ENCODE measurements at places on chromosomes 1 and 21. TPM values are rescaled to one million over a fixed set of nuclear protein-coding genes. Genes with fewer than 3 reads are reported as not detected.

- H3K36me3 ChIP-seq: no peaks in the 10 kb centered on the region
- no peaks in the 10 kb centered on the region for H3K27me3 ChIP-seq
- H3K4me1 ChIP-seq: no peaks in the 10 kb centered on the region
- no peak overlapping the region for H3K4me3 ChIP-seq
- H3K27ac ChIP-seq: no peak overlapping the region
These were observed 235.8 kb upstream of the C1orf105 start for GRCh38 chr1:172184506-172185191.

DNA sequence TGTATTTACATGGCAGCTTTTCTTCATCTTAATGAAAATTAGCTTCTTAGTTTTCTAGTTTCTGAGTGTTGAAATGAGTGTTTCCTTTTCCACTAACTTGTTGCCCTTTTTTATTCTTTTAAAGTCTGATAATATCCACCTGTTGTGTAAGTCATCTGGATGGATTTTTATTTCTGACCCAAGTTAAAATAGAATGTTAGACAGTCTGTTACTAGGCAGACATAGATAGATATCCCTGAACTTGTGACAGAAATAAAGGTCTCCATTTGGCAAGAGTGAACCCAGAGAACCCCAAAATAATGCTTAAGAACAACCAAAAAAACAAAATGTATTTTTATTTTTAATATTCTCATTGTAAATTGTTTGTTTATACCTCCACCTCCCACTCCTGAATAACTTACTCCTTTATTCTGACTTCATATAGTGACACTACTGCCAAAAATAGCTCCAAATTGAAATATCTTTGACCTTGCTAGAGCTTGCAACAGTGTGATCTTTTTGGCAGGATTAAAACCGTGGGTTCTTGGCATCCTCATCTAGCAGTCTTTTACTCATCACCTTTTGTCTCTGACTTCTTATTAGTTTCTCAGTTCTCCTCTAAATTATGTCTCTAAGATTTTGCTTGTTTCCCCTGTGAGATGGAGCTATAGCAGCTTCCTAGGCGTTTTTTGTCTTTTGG is 26.9 kb upstream of the SH3D21 start:
- no peaks in the 10 kb centered on the region for H3K4me1 ChIP-seq
- H3K4me3 ChIP-seq: no peak overlapping the region
- DNase-seq: no peak
- H3K27ac ChIP-seq: no peak overlapping the region
- H3K36me3 ChIP-seq: peaks cover 4% of the 10 kb centered on the region

DNA sequence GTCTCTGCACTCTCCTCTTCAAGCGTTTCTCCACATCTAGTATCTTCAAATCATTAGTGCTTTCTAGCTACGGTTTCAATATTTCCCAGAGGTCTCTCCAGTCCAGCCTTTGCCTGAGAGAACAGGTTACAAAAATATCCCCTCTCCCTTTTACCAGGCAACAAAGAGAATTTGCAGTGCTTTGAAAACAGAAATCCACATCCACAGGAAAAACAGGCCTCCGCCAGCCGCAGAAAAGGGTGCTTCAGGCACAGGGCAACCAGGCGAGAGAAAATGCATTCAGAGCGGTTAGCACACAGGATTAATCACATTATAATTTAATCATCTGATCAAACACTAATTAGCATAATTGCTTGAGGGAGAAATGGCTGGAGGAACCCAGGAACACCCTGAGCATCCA is 13.8 kb downstream of the DSCAM start:
- no peak overlapping the region for H3K4me3 ChIP-seq
- no peak for DNase-seq
- no peak overlapping the region for H3K27ac ChIP-seq

- H3K4me3 ChIP-seq: peak overlapping the region; percentile 61
- peak overlapping the region; percentile 79 for H3K27ac ChIP-seq
- no peaks in the 10 kb centered on the region for H3K27me3 ChIP-seq
- peaks cover 47% of the 10 kb centered on the region for H3K4me1 ChIP-seq
These were observed 705 bp downstream of the UROD start for GRCh38 chr1:45012639-45013278.

DNA sequence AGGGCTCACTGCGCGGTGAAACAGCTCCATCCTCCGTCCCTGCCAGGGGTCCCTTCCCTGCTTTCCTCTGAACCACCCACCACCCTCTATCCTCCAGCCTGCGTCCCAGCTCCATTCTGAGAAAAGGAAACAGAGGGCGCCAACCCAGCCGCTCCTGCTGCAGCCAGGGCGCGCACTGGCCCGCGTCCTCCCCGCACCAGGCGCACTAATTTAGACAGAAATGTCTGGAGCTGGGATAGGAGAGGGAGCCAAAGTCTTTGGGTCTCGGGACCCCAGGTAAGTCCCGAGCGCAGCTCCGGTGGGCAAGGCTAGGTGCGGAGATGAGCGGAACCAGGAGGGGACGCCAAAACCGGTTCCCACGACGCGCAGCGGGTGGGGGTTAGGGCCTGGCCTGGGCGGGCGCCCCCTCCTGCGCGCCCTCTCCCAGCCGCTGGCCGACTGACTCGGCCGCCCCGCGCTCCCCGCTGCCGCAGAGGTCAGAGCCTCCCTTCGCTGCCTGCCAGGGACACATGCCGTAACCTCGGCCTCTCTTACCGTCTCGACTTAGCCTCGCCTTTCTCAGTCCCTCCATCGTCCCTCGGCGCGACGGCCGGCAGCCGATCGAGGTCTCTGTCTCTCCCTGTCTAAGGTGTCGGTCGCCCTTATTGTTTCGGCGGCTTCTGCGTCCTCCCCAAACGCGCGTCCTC is 2.0 kb downstream of the CAMK2N1 start:
- DNase-seq: no peak
- peaks cover 5% of the 10 kb centered on the region for H3K36me3 ChIP-seq
- H3K4me1 ChIP-seq: peaks cover 54% of the 10 kb centered on the region
- peaks cover 7% of the 10 kb centered on the region for H3K27me3 ChIP-seq
- H3K27ac ChIP-seq: peak overlapping the region; percentile 70

- H3K4me3 ChIP-seq: no peak overlapping the region
- H3K36me3 ChIP-seq: no peaks in the 10 kb centered on the region
- no peak overlapping the region for H3K27ac ChIP-seq
- DNase-seq: peak; percentile 21
- no peaks in the 10 kb centered on the region for H3K4me1 ChIP-seq
- no peaks in the 10 kb centered on the region for H3K27me3 ChIP-seq
These were observed 36.8 kb downstream of the RAP1A start for GRCh38 chr1:111656086-111657017.

DNA sequence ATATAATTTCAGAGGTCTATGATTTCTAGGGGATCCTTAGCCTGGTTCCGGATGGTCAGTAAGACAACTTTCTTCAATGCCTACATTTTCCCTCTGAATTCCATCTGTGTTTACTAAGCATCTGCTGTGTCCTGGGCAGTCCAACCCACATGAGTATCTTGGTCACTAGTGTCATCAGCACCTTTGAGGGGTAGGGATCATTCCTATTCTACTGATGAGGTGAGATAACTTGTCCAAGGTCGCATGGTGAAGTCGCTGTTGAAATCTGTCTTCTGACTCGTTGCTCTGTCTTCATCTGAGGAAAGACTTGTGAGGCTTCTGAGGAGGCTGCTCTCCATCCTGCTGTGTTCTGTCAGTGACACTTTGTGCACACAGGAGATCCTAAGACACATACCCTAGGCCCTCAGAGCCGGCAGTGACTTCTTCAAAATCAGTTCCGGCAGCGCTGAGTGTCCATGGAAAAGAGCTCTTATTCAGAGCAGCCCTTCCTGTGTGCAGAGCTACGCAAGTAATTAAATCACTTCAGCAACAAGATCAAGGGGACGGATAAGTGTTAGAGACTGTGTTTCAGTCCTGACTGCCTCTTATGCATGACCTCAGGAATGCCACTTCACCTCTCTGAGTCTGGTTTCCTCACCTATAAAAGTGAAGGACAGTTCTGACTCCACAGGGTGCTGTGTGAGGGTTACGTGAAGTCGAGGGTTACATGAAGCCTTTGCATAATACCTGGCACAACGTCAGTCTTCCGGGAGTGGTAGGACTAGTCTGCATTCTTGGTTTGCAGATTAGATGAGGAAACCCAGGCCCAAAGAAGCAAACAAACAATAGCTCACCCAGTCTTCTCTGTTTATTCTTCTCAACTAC is 28.4 kb downstream of the AK2 start:
- H3K27me3 ChIP-seq: no peaks in the 10 kb centered on the region
- no peak for DNase-seq
- H3K4me1 ChIP-seq: peaks cover 22% of the 10 kb centered on the region
- H3K36me3 ChIP-seq: peaks cover 16% of the 10 kb centered on the region
- H3K4me3 ChIP-seq: no peak overlapping the region

The HSD3B2 gene
- not detected for total RNA-seq

The IER5 gene
- total RNA-seq: 8.1 TPM

The OR2T33 gene
- total RNA-seq: 0.11 TPM
